Left cardiac atrium (tissue), 4 donors: ENCODE measurements at places on chromosomes 7 and 10.

GRCh38 chr7:100220586-100221230, 959 bp downstream of the PVRIG start:
- no peak for DNase-seq

DNA sequence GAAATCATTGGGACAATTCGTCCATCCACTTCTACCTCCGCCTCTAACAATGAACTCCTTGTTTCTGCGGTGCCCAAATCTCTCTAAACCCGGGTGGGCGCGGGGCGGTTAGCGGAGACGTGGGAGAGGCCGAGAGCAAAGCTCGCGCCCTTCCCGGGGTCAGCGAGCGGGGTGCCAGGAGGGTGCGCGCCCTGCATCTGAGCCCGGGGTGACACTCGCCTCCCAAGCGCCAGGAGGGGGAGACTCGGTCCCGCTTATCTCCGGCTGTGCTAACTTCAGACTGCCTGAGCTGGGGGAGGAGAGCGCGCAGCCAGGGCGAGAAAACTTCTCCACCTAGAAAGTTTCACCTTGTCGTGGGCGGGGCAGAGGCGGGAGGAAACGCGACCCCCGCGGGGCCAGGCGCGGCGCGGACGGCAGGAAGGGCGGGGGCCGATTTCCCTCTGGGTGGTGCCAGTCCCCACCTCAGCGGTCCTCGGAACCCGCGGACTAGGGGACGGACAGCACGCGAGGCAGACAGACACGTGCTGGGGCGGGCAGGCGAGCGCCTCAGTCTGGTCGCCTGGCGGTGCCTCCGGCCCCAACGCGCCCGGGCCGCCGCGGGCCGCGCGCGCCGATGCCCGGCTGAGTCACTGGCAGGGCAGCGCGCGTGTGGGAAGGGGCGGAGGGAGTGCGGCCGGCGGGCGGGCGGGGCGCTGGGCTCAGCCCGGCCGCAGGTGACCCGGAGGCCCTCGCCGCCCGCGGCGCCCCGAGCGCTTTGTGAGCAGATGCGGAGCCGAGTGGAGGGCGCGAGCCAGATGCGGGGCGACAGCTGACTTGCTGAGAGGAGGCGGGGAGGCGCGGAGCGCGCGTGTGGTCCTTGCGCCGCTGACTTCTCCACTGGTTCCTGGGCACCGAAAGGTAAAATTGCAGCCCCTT, at the start of gene MET:
TSS of gene MET (plus strand) at position 516 of the 915 bp plus-strand sequence. CDS start 26,889 bp downstream, outside the sequence.
- peak; percentile 79 for DNase-seq

GRCh38 chr10:43940898-43941837, 292.5 kb upstream of the ZNF32 start:
- DNase-seq = no peak

- no peak for DNase-seq
These were observed 147.5 kb downstream of the DOCK4 start for GRCh38 chr7:112058686-112059085.

DNA sequence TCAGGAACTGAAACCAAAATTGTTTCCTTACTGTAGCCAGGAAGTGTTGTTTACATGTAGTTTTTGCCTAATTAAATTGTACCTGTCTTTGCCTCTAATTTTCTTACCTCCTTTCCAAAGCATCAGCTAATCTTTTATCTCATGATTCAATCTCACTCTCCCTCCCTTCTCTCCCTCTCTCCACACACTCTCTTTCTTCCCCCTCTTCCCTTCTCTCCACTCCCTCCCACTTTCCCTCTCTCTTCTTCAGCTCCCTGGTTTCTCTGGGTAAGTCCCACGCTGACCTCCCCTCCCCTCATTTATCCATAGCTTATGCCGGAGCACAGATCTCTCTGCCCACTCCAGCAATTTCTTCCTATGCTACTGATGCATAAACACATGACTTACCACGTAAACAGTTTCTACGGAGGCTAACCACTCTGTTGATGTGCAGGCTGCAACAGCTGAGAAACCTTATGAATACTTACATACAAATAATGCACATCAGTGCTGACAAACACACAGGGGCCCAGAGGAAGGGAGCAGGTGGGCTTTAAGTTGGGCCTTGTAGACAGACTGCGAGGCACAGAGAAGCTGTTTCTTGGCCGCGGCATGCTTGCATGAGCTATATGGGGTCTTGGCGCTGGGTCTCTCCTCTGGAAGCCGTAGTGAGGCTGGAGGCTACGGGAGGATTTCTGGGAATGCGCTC, 174.4 kb upstream of the PLXNA4 start:
- DNase-seq = no peak

DNA sequence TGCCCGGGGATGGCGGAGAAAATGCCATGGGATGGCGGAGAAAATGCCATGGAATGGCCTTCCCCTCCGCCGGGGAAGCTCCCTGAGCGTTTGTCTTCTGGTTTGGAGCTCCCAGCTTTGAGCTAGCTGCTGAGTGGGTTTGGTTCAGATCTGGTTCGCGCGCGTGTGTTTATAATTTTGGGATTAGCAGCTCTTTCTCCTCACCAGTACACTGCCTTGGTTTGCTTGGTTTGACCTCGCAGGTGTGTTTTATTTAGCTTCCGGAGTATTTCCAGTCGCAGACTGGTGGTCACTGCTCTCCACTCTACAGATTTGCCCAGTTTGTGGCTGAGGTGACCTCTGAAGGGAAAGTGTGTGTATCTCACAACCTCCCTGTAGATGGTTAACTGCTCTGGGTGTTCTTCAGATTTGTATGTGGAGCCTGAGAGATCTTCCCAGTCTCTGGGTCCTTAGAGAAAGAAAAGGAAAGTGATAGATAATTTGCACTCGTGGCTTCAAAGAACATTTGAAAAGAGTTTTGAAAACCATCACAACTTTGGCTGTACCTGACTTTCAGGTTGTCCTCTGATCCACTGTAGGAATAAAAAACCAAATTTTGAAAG, 597 bp downstream of the ZNF277 start:
- DNase-seq = peak; percentile 27

GRCh38 chr10:14839305-14839695, 1.2 kb downstream of the HSPA14 start:
- DNase-seq = no peak

- DNase-seq = no peak
These were observed 736.9 kb downstream of the PARD3 start for GRCh38 chr10:34078017-34078744.

DNA sequence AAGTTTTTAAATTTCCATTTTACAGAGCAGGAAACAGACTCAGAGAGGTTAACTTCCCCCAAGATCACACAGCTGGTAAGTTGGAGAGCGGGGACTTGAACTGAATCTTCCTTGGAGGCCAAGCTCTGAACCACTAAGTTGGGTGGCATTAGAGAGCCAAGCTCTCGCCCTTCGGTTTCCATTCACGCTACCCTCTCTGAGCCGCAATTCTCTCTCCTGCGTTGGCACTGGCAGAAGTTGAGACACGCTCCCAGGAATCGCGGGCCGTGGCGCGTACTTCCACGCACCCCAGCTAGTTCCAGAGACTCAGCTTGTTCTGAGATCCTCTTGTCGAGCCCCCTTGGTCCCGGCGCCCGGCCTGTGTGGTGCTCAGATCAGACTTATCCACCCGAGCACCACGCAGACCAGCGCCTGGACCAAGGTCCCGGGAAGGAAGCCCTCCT, 29.3 kb upstream of the VAX1 start:
- no peak for DNase-seq

GRCh38 chr7:157498657-157499056, 161.9 kb downstream of the DNAJB6 start:
- DNase-seq = no peak

GRCh38 chr7:130974169-130974568, 240.2 kb upstream of the KLF14 start:
- no peak for DNase-seq

DNA sequence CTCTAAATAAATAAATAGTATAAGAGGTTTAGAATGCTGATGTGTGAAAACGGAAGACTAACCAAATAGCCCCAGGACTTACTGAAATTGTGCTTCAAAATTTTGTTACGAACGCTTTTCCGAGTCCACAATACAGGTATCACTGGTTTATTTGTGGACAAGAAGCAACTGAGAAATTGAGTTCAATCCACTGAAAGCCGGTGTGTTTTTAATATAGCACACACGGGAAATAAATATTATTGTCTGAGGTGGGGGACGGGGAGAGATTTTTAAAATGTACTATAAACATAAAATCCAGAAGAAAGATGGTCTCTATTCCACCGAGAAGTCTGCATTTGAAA, 598 bp downstream of the SLC16A12 start:
- no peak for DNase-seq

DNA sequence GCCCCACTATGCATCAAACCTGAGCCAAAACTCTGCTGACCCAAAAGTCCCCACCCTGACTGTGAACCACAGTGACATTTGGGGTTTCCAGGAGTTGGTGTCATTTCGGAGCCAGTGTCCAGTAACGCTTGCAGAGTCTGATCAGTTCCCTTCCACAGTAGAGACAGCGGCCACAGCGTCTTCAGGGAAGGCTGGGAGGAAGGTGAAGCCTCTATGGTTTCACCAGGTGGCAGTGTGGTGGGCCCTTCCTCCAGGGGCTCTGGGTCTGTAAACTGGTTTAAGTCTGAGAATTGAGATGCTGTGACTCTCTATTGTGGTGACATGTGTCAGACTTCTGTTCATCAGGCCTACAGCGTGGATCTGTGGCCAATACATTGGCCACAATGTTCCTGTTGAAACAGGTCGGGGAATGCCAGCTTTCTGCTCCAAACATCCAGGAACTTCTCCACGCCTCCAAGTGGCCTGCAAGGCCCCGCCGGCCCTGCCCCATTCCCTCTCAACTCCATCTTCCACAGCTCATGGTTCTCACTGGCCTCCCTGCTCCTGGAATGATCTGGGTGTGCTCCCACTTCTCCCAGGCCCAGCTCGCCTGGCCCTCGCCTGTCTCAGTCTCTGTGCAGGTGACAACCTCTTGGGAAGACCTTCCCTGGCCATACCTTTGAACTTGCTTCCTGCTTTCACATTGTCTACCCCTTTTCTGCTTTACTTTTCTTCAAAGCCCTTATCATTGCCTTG, 124.5 kb upstream of the FAM20C start:
- DNase-seq = peak; percentile 11

DNA sequence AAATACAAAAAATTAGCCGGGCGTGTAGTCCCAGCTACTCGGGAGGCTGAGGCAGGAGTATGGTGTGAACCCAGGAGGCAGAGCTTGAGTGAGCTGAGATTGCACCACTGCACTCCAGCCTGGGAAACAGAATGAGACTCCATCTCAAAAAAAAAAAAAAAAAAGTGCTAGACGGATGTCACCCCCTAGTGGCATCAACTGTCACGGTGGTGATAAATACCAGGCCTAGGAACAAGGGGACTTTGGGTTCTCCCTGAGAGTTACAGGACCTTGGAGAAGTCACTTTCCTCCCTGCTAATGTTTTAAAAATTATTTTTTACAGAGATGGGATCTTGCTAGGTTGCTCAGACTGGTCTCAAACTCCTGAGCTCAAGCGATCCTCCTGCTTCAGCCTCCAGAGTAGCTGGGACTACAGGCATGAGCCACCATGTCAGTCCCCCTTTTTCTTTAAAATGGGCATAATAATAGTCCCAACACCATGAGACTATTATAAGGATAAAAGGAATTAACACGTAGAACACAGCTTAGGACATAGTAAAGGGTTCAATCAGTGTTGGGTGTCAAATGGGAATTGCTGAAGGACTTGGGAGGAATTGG, 2.6 kb upstream of the TMEM130 start:
- DNase-seq = no peak

- DNase-seq = no peak
These were observed 14.8 kb upstream of the CD36 start for GRCh38 chr7:80623503-80624252.

- DNase-seq = no peak
These were observed 91.1 kb downstream of the SORCS3 start for GRCh38 chr10:104732222-104732621.

DNA sequence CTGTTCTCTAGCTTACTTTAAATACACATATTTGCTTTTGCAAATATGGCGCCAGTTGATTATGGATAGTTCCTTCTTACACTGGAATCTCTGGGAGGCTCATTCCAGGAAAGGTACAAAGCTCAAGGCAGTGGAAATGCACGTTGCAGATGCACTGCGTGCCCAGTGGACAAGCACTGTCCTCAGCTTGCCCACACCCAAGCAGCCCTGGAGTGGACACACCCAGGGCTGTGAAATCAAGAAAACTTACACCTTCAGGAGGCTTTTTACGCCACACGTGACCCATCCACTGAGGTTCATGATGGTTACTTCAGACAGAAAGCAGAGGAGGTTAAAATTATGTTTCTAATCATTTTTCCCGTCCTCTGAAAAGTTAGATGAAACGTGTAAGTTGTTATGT, 248.5 kb downstream of the VTI1A start:
- DNase-seq = no peak

DNA sequence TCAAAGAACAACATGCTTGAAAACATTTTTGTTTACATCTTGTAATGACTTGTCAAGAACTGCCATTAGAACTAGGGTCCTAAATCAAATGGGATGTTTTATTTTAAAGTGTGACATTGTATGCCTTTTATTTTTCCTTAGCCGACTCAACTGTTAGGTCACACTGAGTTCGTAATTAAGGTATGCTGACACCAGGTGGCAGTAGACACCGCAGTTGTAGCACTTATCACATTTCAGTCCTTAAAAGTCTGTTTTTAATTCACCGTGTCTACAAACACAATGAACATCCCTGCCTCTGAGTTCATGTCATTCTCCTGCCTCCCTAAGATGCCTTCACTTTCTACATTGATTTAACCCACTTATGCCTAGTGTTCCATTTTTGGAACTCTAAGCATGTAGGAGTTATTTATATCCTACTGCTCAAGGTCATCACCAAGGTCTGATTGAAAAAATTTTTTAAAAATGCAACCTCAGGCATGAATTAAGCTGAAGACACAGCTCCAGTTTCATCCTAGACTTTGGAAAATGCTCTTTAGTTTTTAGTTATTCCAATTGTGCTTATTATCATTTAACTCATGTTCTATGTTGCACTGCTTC, 186.1 kb downstream of the BMPER start:
- no peak for DNase-seq

DNA sequence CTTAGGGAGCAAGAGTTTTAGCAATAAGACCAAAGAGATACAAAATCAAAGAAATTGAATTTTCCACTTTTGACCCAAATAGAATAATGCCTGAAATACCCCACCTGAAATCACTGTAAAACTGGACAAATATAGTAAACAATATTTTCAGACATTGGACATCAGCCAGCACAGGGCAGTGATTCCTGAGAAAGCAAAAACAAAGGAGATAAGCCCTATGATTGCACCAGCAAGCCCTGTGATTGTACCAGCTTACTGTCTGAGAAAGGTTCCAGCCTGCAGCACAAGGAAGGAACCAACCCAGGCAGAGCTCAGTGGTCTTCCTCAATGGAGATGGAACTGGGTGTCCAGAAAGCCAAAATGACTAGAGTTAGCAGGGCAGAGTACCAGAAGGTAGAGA, 10.3 kb downstream of the TMEM106B start:
- no peak for DNase-seq

DNA sequence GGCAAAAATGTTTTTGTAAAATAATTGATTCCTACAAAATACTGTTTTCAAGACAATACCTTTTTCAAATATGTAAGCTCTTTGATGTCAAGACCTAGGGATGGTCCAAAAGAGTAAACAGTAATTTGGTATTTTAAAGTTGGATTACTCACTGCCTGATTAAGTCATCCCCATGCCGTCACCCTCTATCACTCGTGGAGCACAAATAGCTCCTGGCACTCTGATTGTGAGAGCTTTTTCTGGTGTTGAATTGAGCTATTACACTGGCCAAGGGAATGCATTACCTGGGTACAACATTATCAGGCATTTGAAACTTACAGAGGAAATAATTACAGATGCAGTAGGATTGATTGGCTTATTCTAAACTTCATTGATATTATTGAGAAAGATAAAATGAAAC, 231.9 kb upstream of the GRM3 start:
- DNase-seq = peak; percentile 18

- DNase-seq = no peak
These were observed 36.0 kb downstream of the PHF14 start for GRCh38 chr7:11009631-11010030.
